KBM-7 (cell line): ENCODE measurements at places on chromosomes 1 and 21.
A peak's percentile ranks its signal among the peaks of the same experiment; 100 is the strongest.

GRCh38 chr1:153586347-153586746, 20.7 kb upstream of the S100A2 start:
- DNase-seq = no peak

- DNase-seq = no peak
Measured at GRCh38 chr1:20837554-20838192, 50.6 kb upstream of the HP1BP3 start.

GRCh38 chr1:2411801-2412394, 466 bp downstream of the PEX10 start:
- no peak for DNase-seq

DNA sequence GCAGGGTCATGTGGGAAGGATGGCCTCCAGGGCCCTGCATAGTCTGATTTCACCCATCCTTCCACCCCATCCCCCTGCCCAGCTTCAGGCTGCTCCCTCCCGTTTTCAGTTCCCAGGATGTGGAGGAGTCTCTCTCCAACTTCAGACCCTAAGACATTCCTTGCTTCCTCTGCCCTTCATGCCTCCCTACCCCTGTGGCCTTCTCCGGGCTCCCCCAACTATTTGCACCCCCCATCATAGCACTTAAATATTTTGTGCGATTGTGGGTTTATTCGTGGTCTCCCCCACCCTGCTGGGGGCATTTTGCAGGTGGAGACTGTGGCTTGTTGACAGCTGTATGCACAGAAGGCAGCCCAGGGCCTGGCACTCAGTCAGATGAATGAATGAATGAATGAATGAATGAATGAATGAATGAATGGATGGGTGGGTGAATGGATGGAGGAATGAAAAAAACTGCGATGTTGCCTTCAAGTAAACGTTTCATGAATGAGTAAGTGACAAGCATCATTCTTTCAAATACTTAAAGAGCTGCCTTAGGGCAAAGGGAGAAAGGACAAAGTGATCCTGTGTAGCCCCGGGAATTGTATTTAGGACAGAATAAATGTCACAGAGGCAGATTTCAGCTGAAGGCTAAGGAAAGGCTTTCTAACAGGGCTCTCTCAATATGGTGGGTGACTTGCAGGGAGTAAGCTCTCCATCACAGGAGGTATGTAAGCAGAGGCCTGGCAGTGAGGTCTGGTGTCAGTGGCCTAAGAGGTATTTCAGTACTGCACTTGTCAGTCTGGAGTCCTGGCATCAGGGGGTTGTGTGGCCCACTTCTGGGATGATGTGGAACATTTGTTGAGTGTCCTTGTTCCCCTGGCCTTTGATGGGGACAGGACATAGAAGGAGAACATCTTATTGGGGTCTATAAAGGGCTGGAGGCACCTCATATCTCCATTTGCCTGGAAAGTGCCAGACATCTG, 156.4 kb downstream of the PTPRU start:
- DNase-seq = no peak

- peak; percentile 65 for DNase-seq
Measured at GRCh38 chr1:109370712-109371340, 26.9 kb downstream of the SORT1 start.

DNA sequence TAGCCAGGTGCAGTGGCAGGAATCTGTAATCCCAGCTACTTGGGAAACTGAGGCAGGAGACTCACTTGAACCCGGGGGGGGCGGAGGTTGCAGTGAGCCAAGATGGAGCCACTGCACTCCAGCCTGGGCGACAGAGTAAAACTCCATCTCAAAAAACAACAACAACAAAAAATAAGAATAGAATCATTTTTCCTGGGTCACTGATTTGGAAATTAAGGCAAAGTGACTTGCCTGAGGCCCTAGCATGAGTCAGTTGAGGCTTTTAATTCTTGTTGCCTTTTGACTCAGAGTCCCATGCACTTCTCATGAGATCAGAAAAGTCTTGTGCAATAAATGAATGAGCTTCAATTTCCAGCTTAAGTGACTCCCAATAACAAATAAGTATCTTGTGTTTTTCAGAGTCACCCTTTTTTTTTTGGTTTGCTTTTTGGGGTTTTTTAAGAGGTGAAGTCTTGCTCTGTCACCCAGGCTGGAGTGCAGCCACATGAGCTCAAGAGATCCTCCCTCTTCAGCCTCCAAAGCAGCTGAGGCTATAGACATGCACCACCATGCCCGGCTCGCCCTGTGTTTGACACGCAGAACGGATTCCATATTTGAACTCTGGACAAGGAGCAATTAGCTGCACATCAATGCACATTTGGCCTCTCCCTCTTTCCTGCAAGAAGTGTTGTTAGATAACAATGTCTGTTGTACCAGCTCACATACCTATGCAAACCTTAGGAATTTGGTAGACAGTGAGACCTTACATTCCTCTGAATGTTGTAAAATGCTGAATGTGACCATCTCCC, 3.4 kb upstream of the PLEKHM2 start:
- no peak for DNase-seq

- no peak for DNase-seq
Measured at GRCh38 chr1:207314816-207315215, 6.7 kb upstream of the CD55 start.

DNA sequence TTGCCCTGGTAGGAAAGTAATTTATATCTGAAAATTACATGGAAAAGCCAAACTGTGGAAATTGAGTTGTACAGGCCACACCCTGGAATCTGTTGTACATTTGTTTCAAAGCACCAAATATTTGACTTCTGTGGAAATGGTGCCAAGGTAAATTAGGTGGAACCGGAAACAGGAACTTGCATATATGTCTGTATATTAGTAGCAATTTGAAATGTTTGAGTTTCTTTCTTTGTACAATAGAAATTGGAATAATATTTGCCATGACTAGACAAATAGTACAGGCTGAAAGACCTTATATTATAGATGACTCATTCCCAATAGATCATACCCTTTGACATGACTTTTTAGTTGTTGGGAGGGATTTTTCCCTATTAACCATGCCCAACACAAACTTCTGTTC, 10.5 kb upstream of the TAF1A start:
- DNase-seq = no peak

- no peak for DNase-seq
Measured at GRCh38 chr1:215594640-215595039, 27.5 kb downstream of the KCTD3 start.

GRCh38 chr1:222195857-222196256, 352.0 kb downstream of the HHIPL2 start:
- DNase-seq = no peak

DNA sequence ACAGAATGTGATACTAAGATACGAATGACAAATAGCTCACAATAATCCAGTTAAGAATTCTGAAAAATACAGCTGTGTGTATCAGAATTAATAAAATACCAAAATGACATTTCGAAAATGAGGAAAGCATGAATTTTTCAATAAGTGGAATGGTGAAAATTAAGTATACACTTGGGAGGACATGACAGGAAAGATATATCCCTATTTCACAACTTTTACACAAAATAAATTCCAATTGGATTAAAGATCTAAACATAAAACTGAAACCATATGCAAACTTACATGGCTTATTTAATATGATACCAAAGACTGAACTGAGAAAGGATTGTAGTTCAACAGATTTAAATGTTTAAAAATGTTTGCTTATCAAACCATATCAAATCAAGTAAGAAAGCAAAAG, 510.4 kb upstream of the ADAMTS5 start:
- DNase-seq = no peak

- no peak for DNase-seq
Measured at GRCh38 chr1:162011337-162012012, 12.2 kb downstream of the OLFML2B start.

GRCh38 chr1:118483245-118484006, 298.4 kb upstream of the SPAG17 start:
- DNase-seq = no peak

GRCh38 chr1:246106342-246106763, 400.7 kb downstream of the SMYD3 start:
- DNase-seq = peak; percentile 91

- no peak for DNase-seq
Measured at GRCh38 chr21:22880573-22880972, 1882.4 kb downstream of the NCAM2 start.

GRCh38 chr1:151534662-151535278, 5.3 kb upstream of the TUFT1 start:
- DNase-seq = peak; percentile 75

DNA sequence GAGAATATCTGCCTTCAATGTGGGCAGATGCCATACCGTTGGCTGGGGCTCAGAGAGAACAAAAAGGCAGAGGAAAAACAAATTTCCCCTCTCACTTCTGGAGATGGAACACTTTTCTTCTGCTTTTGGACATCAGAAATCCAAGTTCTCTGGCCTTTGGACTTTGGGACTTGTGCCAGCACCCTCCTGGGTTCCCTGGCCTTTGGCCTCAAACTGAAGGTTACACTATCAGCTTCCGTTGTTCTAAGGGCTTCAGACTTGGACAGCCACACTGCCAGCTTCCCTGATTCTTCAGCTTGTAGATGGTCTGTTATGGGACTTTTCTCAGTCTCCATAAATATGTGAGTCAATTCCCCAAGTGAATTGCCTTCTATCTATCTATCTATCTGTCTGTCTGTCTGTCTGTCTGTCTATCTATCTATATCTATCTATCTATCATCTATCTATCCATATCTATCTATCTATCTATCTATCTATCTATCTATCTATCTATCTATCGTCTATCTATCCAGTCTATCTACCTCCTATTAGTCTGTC, 778.1 kb upstream of the TMPRSS15 start:
- DNase-seq = no peak

DNA sequence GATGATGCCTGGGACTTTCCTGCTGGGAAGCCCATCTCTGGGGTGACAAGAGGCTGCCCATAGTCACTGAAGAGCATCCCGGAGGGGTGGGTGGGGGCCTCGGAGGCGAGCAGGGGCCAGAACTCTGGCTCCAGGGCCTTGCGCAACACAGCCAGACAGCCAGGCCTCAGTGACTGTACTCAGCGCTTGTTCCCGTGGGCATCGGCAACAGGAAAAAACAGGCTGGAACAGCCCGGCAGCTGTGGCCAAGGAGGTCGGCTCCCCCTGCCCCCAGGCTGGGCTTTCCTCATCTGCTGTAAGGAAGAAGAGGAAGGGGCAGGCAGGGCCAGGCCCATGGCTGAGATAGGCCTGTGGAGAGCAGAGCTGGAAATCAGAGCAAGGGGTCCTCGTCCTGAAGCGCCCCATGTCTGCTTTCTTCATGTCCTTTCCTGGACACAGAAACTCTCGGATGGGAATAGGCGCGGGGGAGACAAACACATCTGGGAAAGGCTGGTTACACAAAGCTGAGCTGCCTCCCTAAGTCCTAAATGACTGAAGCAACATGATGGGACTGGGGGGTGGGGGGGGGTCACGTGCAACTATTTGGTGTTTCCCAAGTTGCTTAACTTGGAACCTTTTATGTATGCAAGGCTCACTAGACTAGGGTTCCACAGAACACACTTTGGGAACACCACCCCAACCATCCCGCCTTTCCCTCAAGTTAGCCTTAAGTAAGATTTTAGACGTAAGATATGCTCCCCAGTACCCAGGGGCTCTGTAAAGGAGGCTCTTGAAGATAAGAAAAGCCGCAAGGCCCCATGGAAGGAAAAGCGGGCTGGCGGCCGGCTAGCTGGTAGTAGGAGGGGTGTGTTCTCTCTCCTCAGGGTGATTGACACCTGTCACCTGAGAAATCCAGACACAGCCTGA, 30.7 kb downstream of the HSPG2 start:
- DNase-seq = peak; percentile 57

GRCh38 chr1:166874464-166874863, 1.6 kb downstream of the TADA1 start:
- DNase-seq = no peak

DNA sequence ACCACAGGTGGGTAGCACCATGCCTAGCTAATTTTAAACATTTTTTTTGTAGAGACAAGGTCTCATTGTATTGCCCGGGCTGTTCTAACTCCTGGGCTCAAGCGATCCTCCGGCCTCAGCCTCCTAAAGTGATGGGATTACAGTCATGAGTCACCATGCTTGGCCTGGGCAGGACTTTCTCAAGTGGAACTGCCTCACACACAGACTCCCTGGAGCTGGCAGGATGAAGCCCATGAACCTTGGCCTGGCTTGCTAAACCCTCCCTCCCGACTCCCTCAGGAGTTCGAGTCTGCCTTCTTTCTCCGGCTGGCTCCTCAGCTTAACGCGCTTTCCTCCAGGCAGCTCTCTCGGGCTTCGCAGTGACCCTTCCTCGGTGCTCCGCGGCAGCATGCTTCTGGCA, 7.7 kb upstream of the ECE1 start:
- DNase-seq = no peak

DNA sequence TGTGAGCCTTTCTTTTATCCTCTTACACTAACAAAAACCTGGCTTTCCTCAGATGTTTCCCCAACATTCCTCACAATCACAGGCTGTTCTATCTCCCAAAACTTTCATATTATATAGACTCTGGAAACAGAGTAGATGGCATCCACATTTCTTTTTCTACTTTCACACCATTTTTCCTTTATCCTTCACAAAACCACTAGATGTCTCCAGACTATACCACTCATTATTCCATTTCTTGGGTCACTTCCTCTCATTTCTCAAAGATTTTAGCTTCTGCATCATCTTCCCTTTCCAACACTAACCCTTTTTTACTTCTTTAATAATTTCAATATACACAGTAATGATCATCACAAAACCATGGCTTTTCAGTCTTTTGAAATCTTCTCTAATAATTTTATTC, 286.0 kb upstream of the DEPDC1 start:
- DNase-seq = no peak

- no peak for DNase-seq
Measured at GRCh38 chr21:25515484-25516405, 91.5 kb downstream of the MRPL39 start.

DNA sequence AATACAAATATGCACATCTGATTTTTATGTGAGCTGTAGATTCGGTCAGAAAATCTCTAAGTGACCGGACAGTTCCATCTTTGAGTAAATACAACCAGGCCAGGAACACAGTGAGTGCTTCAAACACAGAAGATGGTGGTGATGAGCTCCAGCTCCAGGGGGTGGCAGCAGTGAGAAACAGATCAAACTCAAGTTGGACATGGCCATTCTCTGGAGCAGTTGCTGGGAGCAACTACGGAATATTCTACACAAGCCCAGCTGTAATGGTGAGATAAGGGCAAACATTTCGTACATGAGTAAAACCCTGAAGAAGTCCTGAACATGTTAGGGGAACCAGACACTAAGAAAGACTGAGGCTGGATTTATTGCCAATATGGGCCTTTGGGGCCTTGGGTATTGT, 100.7 kb downstream of the BARHL2 start:
- DNase-seq = peak; percentile 25

GRCh38 chr1:5936126-5936525, 56.1 kb downstream of the NPHP4 start:
- no peak for DNase-seq
